NCI-H1092 treated with DMSO at 0.1 percent for 48 hours (cell line): ENCODE measurements at places on chromosomes 11 and 22.

GRCh38 chr11:74310857-74311256 is 583 bp downstream of the P4HA3 start:
- DNase-seq, result no peak

- DNase-seq, result no peak
These were observed 933 bp downstream of the OLFML1 start for GRCh38 chr11:7486098-7486780.

GRCh38 chr11:11531131-11531908 is 90.5 kb downstream of the GALNT18 start:
- DNase-seq, result peak; percentile 76

- DNase-seq, result no peak
These were observed 60.6 kb downstream of the MICAL2 start for GRCh38 chr11:12170984-12171383.

DNA sequence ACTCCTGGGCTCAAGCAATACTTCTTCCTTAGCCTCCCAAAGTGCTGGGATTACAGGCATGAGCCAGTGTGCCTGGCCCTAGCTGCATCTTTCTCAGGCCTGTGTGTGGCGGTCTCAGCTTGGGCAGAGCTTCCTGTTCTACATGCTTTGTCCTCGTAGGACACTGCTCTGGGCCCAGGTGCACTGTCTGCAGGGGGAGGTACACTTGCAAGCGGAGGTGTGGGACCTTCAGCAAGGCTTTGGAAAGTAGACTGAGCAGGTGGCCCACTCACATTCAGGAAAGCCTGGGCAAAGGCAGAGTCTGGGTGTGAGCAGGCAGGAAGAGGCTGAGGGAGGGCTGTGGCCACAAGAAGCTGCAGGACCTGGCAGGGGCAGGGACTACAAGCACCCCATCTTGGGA is 33.6 kb upstream of the SUSD2 start:
- DNase-seq, result no peak

DNA sequence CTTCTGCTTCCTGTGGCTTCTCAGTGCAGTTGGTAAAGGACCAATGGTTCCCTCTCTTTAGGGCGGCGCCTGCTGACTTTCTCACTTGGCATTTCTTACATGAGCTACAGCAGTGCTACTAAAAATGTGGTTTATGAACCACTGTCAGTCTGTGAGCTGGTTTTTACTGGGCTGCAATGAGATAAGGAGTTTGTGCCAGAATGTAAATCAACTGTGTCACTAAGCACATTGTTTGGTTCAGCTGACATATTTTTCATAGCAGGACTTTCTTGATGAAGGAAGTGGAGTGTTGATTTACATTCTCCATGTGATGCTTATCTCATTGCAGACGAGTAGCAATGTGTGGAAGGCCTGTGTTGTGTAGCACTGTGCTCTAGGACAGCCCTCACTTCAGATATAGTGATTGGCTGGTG is 463.3 kb downstream of the SOX6 start:
- DNase-seq, result no peak

GRCh38 chr11:65134240-65134951 is at the start of gene SYVN1:
TSS of gene SYVN1 (minus strand) at chr11:65134519. CDS start at chr11:65133601, 918 bp downstream.
- peak; percentile 99 for DNase-seq

DNA sequence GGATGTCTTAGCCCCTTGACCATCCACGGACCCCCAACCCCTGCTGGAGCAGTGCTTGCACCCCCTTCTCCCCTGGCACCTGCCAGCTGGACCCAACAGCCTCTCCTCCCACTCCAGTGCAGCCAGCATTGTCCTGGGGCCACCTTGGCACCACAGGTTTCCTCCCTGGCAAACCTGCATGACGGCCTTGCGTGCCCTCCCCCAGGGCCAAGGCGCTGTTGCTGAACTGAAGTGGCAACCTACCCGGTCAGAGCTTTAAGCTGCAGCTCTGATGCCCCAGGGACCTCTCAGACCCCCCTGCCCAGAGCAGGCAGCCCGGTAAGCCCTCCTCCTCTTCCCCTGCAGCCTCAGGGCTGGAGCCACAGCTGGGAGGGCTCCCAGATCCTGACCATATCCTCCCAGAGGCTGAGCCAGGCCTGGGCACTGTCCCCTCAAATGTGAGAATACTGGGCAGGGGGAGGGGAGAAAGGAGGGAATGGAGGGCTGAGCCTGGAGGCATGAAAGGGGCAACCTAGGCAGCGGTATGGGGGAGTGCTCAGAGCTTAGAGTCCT is 1.8 kb upstream of the LRRC75B start:
- no peak for DNase-seq

DNA sequence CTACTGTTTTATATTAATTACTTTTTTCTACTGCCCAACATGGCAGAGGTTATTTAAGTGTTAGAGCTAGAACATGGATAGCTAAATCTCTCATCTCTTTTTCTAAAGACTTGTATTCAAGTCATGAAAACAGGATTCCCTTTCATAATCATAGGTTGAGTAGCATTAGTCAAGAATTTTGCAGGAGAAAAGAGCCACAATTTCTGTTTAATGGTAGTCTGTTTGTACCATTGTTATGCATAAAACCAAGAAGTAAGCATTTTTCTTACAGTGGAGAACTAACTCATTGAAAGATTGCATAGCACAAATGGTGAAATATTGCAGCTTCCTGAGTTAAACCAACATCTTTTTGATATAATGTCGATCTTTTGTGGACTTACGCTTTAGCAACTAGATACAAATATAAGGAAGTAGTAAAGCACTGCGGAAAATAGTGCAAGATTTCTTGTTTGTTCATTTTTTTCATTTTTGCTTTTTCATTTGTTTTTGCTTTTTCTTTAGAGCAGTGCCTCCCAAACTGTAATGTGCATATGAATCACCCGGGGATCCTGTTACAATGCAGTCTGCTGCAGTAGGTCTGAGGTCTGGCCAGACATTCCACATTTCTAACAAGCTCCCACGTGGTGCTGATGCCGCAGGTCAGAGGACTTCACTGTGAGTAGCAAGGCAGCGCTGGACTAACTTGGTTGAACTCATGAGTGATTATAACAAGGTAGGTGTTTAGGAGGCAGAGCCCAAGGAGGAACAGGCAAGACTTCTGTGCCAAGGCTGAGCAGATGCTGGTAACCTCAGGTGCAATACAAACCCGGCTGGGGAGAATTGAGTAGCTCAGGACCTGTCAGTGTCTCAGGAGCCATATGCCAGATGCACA is 4.6 kb downstream of the ETS1 start:
- DNase-seq, result no peak
